ENCODE measurements at places on chromosomes 3 and 15. TPM values are rescaled to one million over a fixed set of nuclear protein-coding genes. Genes with fewer than 3 reads are reported as not detected.

DNA sequence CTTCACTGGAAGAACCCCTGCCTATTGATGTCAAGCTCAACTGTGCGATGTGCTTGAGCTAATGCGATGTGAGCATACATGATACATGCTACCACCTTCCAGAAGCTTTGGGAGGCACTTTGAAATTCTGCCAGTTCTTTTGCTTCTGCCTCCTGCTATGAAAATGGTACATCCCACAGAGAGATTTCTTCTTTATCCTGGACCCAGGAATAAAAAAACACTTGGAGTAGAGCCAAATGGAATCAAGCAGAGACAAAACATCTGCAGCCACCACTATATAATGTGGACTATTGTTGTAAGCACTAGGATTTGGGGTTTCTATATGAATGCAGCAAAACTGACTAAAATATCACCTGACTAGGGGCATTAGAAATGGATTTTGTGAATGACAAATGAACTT is 119.9 kb upstream of the GAP43 start:
- DNase-seq: no peak

GRCh38 chr15:56739964-56740640 is 6.8 kb upstream of the ZNF280D start:
- no peak for DNase-seq

DNA sequence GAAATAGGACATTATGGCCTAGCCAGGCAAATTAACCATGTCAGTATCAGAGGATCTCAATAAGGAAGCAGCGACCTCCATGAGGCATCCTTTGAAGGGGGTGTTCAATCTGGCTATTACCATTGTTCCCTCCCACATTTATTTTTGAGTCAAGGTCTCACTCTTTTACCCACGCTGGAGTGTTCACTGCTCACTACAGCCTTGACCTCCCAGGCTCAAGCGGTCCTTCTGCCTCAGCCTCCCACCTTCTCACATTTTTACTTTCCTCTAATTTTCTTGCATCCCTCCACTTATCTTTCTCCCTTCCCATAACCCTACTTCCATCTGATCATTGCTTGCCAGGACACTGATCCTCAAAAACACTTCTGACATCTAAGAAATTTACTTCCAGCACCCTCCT is 654.0 kb upstream of the NR2F2 start:
- DNase-seq: no peak

DNA sequence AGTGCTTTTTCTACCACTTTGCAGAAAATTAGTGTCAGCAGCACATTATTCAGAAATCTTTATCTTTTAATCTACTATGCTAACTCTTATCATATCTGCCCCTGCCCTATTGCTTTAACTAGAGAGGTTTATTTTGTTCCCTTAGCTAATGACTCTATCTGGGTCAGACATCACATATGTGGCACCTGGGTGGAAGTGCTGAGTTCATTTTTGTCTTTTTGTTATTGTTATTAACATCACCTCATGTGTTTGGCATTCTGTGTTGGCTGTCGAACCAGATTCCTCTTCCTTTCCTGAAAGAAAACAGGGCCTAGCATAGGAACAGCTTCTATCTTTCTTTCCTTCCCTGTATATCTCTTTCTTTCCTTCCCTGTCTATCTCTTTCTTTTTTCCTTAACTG is 100.7 kb downstream of the RBMS3 start:
- DNase-seq: no peak

DNA sequence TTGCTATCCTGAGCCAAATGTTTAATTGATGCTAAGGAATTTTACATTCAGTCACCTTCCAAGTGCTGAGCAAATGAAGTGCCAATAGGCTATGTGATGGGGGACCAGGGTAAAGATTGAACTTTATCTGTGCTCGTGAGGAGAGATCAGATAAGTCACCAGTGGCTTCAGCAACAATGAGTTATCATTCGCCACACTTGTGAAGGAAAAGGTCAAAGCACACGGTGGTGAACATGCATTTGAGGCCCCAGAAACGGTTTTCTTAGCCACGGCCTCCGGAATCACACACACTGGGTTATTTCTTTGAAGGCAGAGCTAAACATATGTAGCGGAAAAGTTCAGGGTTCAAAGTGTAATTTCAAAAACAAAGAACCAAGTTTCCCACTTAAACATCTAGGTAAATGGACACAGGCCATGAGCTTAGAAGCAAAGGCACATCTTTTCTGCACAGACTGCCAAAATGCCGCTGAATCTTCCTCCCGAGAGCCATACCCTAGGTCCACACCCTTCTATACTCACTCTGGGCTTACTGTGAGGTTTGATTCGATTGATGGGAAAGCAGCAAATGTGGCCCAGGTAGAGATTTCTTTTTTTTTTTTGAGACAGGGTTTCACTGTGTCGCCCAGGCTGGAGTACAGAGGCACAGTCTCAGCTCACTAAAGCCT is 268.5 kb downstream of the SHQ1 start:
- no peak for DNase-seq

DNA sequence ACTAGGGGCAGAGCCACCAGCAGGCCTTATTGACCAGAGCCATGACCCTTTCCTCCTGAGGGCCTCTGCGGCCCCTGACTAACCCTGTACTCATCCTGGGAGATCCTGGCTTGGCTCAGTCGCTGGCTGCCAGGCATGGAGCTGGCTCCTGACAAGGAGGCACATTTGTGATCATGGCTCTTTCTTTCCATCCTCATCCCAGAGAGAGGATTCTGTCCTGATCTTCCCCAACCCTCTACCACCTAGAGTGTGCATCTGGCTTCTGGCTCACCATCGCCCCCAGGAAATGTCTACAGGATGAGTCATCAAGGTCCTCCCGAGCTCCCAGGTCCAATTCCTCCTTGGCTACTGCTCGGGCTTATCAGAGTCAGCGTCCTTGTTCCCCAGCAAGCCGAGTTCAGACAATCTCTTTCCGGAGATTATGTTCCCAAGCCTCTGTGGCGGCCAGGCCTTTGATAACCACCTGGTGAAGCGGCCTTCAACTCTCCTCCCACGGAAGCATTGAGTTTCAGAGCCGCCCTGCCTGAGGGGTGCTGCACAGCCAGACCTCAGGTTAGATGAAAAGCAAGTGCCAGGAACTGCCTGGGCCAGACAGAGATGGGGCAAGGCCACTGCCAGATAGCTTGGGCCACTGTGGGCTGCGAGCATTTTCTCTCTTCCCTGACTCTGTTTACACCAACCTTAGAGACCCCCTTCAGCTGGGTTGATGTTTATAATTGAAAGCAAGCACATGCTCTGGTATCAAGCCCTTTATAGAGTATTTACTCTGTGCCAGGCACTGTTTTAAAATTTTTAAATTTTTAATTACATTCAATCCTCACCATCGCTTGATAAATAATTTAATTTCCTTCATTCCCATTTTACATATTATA is 44.3 kb upstream of the MRPS22 start:
- DNase-seq: no peak

- DNase-seq: no peak
These were observed 51.6 kb upstream of the THUMPD3 start for GRCh38 chr3:9311228-9311627.

- DNase-seq: no peak
These were observed 18.8 kb downstream of the SETD5 start for GRCh38 chr3:9416139-9416780.

DNA sequence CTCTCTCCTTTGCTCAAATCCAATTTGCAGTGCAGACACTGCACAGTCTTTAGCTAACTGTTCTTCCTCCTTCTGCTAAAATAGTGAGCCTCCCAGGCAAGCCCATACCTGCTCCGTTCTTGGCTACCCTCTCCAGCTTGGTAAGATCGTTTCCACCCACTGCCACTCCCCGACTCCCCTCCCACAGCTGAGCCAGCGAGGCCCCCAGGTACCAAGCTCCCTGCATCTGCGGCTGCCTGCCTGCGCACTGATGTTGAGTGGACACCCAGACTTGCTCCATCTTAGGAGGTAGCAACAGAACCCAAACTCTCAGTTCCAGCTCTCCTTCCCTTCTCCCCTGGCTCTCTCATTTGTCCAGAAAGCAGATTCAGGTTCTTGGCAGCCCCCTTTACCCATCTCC is 7.9 kb upstream of the TNK2 start:
- DNase-seq: no peak

DNA sequence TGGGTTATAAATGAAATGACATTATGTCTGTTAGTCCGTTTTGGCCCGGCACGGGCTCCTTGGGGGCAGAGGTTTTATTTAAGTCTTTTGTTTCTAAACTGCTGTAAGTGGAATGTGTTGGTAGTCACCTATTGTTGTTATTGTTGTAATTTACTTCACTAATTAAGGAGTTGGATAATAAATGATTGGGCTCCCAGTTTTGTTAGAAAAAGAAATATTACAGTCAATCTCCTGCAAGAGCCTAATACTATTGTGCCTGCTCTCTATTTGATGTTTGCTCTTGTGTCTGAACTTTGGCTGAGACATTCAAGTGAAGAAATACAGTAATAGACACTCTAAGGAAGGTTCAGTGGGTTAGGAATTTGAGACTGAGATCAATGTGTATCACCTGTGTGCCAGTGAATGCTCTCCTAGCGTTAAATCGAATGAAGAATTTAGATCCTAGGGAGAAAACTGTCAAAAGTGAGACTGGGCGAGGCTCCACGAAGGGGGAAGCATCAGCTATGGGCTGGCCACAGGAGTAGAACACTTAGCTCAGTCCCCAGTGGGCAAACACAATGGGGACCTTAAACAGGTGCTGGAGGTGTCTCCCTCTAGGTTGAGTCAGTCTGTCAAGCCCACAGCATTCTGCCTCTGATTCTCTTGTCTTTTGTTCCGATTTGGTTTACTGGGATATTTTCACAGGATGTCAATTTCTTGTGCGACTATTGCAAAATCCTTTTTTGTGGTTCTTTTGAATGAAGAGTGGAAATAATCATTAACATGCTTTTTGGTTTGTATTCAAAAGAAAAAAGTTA is 1.2 kb downstream of the ROBO2 start:
- no peak for DNase-seq

DNA sequence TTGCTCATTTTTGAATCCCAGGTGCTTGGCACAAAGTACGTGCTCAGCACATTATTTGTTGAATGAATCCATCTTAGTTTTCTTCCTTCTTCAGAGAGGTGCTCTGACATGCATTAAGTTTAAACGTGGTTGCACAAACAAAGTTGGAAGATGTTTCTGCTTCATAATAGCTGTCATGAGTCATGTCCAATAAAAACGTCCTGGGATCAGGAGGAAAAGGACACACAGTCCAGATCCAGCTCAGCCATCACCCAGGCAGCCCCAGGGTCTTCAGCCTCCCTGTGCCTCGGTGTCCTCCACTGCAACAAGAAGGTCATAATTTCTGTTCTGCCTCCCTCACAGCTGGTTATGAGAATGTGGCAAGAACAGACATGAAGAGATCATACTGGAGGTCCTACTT is 55.4 kb downstream of the CCNL1 start:
- no peak for DNase-seq

The CHRM5 gene
- polyA plus RNA-seq: 0.15 TPM

The ONECUT1 gene
- not detected for polyA plus RNA-seq

The CLEC3B gene
- 19.9 TPM for polyA plus RNA-seq

The BFSP2 gene
- polyA plus RNA-seq: 0.50 TPM

The TPRG1 gene
- polyA plus RNA-seq: 1.2 TPM

The MCF2L2 gene
- polyA plus RNA-seq: 0.78 TPM

Measured in right renal cortex interstitium (tissue), 3 donors.